GM23248 (cell line): ENCODE measurements at places on chromosomes 6 and 20. TPM values are rescaled to one million over a fixed set of nuclear protein-coding genes. Genes with fewer than 3 reads are reported as not detected.

- H3K27me3 ChIP-seq, result no peaks in the 10 kb centered on the region; the same call in 1 of the 2 replicates
- no peaks in the 10 kb centered on the region for H3K4me1 ChIP-seq
- DNase-seq, result no peak
- H3K27ac ChIP-seq, result no peak within 1 kb of the TSS
Measured at GRCh38 chr20:59163631-59164530, at the start of gene ZNF831. TSS of gene ZNF831 (plus strand) at chr20:59163821. CDS start at chr20:59191020, 27,199 bp downstream.

DNA sequence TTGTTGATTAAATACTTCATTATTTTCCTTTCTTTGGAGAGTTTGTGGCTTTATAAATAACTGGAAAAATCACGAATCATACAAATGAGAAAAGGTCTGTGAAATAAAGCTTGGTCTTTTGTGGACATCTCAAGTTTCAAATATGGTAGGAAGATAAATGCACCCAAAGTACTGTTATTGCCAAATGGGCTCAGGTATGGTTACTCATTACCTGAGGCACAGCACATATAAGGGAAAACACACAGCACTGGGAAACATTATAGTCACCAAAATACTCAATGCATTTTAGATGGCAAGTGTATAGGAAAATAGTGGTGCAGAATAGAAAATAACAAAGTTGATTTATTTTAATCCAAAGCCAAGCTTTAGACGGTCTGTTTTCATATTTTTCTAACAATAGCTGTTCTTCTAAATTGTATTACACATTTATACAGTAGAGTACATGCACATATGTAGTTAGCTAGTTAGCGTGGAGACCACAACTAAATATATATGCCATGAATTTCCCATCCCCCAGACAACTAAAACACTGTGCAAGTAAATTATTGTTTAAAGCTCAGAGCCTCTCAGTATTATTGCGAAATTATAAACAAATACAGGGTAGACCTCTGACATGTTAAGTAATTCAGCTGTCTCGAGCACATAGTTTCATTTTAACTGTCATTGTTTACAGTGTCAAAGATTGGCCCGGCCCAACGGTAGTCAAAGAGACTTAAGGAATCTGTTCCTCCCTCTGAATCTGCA, 336.0 kb downstream of the SYNE1 start:
- H3K36me3 ChIP-seq, result peaks cover 39% of the 10 kb centered on the region
- H3K4me3 ChIP-seq, result peak overlapping the region; percentile 80
- peak overlapping the region; percentile 71 for H3K27ac ChIP-seq
- no peak for DNase-seq
- no peaks in the 10 kb centered on the region for H3K27me3 ChIP-seq
- 0 out of 2 replicates have a peak, but pooled peaks cover 11% of the 10 kb centered on the region for H3K4me1 ChIP-seq

- peak overlapping the region; percentile 100; the same call in 1 of the 2 replicates for H3K27ac ChIP-seq
- H3K4me3 ChIP-seq, result no peak overlapping the region
- DNase-seq, result peak; percentile 78
- peaks cover 38% of the 10 kb centered on the region for H3K4me1 ChIP-seq
- no peaks in the 10 kb centered on the region for H3K36me3 ChIP-seq
Measured at GRCh38 chr20:49570828-49571552, 3.1 kb upstream of the PTGIS start.

DNA sequence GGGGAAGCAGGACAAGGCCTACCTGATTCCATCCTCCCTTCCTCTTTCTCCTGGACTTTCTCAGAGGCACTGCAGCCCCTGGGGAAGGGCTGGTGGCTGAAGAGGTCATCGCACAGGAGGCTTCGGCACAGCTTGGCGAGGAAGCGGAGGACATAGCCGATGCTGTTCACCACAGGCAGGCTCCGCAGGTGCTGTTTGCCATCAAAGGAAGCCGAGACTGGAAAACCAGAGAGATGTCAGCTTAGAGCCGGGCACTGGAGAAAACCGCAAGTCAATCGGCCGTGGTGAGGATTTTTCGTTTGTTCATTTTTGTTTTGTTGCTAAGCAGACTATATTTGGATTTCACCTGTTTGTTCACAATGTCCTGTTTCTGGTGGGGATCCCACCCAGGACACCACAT, 79.2 kb downstream of the SCML4 start:
- no peak for DNase-seq
- H3K4me1 ChIP-seq, result no peaks in the 10 kb centered on the region
- no peak overlapping the region for H3K4me3 ChIP-seq
- H3K36me3 ChIP-seq, result no peaks in the 10 kb centered on the region
- no peak overlapping the region for H3K27ac ChIP-seq

DNA sequence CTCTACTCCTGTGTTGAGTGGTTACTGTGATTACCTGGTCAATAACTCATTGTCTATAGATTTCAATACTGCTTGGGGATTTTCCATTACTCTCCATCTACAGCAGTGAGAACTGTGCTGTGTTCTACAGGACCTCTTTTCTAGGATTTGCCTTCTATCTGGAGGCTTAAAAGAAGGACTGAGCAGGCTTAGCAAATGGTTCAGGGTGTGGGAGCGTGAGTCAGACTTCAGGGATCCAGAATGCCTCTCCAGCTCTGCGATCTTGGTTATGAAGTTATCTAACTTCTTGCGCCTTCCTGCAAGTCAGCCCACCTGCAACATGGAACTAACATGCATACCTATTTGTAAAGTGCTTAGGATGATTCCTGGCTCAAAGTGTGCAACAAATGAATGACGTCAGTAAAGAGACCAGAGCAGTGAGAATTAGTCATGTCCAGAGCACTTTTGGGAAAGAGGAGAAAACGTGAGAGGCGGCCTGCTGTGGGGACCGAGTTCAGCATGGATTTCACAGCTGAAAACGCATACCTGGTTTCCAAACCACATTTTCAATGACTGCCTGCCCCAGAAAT, 610.1 kb upstream of the CDH4 start:
- DNase-seq, result peak; percentile 9
- no peaks in the 10 kb centered on the region for H3K27me3 ChIP-seq
- no peaks in the 10 kb centered on the region for H3K4me1 ChIP-seq
- H3K36me3 ChIP-seq, result no peaks in the 10 kb centered on the region
- H3K4me3 ChIP-seq, result no peak overlapping the region

DNA sequence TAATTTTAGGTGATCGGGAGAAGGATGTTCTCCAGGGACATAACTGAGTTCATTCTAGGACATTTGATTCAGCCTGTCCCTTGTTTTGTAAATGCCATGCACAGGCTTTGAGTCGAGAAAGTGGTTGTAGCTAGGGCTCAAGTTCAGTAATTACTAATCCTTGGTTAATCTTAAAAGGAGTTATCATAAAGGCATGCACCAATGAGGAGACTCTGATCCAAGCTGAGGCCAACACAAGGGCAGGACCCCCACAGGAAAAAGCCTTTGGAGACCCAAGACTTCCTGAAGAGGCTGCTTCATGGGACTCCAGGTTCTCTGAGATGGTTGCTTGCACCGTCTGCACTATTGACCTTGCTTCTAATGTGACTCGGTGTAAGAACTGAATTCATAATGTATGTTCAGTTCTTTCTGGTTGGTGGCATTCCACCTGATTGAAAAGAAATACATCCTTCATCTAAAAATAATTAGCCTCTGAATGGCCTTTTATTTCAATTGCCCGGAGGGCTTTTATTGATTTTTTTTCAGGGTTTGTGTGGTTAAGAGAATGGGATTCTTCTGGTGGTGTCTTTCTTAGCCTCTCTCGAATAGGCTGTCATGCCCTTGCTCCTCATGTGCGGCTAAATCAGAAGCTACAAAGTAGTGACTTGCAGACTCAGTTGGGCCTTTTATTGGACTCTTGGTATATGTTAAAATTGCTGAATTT, 201.7 kb upstream of the PLCB4 start:
- H3K36me3 ChIP-seq, result no peaks in the 10 kb centered on the region
- H3K27ac ChIP-seq, result no peak overlapping the region
- no peak for DNase-seq
- no peaks in the 10 kb centered on the region for H3K27me3 ChIP-seq
- H3K4me3 ChIP-seq, result no peak overlapping the region

- peaks cover 10% of the 10 kb centered on the region; the same call in 1 of the 2 replicates for H3K27me3 ChIP-seq
- no peaks in the 10 kb centered on the region for H3K4me1 ChIP-seq
- no peak for DNase-seq
- no peaks in the 10 kb centered on the region for H3K36me3 ChIP-seq
- no peak overlapping the region for H3K4me3 ChIP-seq
Measured at GRCh38 chr20:40843251-40843650, 154.2 kb upstream of the MAFB start.

Gene BPIFB2
- not detected in 2 replicates for total RNA-seq

Gene PAX1
- not detected in 2 replicates for total RNA-seq

Gene GSTA2
- total RNA-seq, result 0.11 TPM in 1 of 2 replicates, not detected in the other

Gene RING1
- total RNA-seq, result 35.8 and 37.6 TPM in 2 replicates
